Posterior cingulate gyrus (tissue), 11 donors: ENCODE measurements at places on chromosomes 2 and 18.

- no peak for DNase-seq
These were observed 52.1 kb downstream of the FMNL2 start for GRCh38 chr2:152387041-152387440.

- DNase-seq: no peak
These were observed 47.4 kb downstream of the PTRHD1 start for GRCh38 chr2:24745825-24746224.

DNA sequence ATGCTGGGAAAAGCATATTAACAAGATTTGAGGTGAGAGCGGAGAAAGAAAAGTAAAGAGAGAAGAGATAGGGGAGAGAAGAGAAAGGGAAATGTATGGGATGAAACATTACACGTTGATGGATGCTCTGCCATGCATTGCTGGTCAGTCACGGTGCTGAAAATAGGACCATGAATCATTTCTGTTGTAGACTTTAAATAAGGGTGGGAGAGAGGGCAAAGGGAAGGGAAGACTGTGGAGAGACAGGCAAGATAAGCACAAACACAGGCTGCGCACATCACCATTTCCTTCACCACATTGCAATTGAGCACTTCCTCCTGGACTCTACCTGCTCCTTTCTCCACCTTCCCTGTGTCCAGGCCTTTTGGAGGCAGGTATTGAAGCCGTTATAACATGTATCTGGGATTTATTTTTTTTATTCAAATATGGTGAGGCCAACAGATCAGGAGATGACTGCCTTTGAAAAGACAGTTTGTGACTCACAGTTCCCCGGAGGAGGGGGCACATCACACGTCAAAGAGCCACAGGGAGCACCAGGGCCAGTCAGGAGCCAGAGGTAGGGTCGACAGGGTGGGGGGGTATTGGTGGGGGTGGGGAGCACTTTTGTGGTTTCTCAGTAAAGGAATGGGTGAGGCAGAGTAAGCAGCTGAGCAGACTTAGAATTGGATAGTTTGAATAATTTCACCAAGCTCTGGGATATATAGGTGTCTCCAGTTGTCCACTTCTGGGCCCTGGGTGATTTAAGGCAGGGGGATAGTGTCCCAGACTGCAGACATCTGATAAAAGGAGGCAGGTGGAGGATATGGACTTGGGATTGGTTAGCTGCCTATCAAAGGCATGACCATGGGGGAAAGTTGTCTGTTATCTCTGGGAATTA is 372.8 kb upstream of the ST6GAL2 start:
- DNase-seq: no peak

DNA sequence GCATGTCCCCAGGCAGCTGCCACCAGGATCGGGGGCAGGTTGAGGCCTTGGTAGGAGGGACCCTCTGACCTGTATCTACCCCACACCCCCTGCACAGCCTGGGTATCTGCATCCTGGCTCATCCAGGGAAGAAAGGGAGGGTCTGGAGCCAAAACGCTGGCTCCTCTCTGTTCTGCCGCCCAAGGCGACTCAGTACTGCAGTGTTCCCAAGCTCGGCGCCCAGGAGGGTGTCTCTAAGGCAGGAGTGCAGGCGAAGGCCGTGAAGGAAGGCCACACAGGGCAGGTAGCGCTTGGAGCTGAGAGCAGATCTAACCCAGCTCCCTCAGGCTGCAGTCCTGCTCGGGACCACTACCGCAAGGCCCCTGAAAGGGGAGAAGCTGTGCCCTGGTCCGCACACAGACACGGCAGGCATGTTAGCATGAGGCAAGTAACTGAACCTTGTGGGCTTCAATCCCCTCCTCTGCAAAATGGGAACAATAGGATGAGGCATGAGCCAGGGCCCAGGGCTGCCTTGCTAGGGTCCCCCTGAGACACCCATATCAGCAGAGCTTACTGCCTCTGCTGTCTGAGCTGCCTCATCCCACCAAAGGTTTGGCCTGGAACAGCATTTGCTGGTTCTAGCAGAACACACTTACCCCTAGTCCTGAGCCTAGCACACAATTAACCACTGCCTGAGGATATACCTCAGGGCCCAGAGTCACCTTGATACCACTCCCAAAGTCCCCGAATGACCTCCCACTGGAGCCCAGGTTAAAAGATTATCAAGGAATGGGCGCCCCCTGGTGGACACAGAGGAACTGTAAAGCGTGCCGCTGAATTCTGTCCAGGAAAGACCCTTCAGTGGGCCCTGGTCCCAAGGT is 6.5 kb downstream of the PTMA start:
- DNase-seq: peak; percentile 76

DNA sequence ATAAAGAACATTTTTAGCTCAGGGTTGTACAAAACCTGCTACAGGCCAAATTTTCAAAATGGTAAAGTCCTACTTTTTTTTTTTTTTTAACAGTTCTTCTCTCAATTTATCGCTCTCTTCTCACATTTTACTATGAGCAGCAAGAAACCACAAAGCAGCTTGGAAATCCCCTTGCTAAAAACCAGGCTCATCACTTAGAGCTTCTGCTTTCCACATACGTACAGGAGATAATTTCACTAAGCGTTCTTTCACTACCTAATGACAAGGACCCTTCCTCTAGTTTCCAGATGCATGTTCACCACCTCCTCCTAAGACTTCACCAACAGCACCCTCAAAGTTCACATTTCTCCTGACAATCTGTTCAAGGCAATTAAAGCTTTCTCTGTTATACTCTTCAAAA is 294.9 kb upstream of the CYRIA start:
- DNase-seq: no peak

DNA sequence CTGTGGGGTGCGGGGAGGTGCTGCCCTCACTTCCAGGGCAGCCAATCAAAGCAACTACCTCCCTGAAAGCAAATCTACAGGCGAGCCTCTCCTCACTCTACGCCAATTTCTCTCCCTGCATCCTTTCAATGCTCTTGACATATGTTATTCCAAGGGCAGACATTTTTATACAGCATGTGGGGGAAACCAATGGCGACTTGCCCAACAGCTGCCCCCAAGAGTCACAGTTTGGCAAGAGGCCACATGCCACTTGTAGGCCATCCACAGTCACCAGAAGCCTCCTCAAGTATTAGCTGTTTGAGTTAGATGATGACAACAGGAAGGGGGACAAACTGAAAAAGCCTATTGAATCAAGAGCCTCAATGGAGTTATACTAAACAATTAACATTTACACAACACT is 114.6 kb downstream of the MYO5B start:
- no peak for DNase-seq

DNA sequence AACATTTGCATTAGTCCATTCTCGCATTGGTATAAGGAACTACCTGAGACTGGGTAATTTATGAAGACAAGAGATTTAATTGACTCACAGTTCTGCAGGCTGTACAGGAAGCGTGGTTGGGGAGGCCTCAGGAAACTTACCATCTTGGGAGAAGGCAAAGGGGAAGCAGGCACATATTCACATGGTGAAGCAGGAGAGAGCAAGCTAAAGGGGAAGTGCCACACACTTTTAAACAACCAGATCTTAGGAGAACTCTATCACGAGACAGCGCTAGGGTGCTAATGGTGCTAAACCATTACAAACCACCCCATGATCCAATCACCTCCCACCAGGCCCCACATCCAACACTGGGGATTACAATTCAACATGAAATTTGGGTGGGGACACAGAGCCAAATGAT is 201.7 kb upstream of the MGAT5 start:
- DNase-seq: no peak

GRCh38 chr18:67600181-67601180 is 84.0 kb upstream of the DSEL start:
- DNase-seq: no peak

DNA sequence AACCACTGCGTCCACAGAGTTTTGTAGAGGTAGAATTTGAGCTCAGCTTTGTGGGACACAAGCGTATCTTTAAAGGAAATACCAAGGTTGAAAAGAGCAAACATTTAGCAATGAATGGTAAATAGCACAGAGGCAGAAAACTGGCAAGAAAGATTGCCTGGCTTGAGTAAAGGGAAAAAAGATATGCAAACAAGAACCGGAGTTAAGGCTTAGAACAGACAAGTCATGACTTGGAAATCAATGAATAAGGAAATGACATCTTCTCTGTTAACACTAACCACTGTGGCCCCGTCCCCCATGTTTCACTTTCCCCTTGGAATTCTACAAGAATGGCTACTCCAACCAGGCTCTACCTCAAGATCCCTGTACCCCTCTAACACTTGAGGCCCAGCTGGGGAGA is 3.8 kb downstream of the STAM2 start:
- no peak for DNase-seq

GRCh38 chr2:230949966-230950873 is 25.2 kb upstream of the GPR55 start:
- peak; percentile 47 for DNase-seq

DNA sequence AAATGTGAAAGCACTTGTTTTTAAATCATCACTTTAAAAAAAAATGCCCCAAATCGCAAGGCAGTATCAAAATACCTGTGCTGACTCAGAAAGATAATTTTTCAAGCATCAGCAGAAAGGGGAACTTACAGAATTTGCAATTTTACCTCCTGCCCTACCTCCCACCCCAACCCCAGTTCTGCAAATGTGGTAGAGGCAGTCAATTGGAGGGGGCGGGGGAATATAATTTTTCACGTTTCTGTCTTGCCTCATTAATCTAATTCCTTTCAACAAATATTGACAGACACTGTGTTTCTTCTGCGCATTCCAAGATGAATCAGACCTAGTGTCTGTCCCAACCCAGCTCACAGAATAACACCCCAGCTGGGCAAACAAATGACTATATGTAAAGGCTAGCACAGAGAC is 76.8 kb downstream of the ALPK2 start:
- no peak for DNase-seq

- DNase-seq: no peak
These were observed 72.9 kb upstream of the MYCN start for GRCh38 chr2:15867194-15868171.

- no peak for DNase-seq
These were observed 47.5 kb upstream of the DARS1 start for GRCh38 chr2:136032817-136033535.

GRCh38 chr2:134408386-134408785 is 154.5 kb downstream of the MGAT5 start:
- no peak for DNase-seq

- no peak for DNase-seq
These were observed 35.0 kb upstream of the CYP27A1 start for GRCh38 chr2:218746960-218747359.

DNA sequence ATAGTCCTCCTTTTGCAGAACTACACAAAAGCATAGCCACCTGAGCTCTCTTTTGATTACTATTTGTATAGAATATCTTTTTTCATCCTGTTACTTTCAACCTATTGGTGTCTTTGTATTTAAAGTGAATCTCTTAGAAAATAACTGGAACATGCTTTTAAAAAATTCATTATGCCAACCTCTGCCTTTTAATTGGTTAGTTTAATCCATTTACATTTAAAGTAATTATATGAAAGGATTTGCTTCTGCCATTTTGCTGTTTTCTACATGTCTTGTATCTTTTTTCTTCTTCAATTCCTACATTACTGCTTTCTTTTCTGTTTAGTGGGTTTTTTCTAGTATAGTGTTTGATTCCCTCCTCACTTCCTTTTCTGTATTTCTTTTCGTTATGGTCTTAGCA is 407.5 kb upstream of the ZEB2 start:
- DNase-seq: no peak

GRCh38 chr2:207503234-207503633 is 26.5 kb upstream of the CREB1 start:
- no peak for DNase-seq

DNA sequence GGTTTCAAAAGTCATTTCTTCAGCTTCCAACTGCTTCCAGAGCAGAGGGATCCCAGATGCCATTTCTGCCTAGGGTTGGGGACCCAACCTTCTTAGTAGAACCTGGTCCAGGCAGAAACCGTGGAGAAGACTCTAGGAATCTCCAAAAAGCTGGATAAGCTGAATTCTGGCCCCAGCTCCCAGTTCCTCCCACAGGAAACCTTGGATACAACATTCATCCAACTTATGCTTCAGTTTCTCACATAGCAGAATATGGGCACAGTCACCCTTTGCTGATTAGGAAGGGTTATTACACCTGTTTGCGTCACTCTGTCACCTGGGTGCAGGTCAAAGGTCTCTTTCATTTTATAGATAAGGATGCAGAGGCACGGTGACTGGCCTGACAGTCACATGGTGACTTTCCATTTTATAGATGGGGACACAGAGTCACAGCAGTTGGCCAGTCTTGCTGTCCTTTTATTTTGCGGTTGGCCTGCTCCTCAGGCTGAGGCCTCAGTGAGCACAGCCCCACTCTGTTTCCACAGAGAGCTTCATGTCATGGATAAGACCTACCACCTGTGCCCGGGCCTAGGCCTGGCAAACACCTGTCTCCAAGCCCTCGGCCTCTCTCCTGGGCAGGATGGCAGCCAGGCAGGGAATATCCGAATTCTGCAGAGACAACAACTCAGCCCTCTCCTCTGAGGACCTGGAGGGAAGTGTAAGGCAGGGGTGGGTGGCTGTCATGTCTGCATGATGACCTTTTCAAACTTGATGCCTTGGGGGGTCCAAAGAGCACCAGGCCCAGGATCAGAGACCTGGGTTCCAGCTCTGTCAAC is 148.8 kb downstream of the SMAD7 start:
- no peak for DNase-seq

DNA sequence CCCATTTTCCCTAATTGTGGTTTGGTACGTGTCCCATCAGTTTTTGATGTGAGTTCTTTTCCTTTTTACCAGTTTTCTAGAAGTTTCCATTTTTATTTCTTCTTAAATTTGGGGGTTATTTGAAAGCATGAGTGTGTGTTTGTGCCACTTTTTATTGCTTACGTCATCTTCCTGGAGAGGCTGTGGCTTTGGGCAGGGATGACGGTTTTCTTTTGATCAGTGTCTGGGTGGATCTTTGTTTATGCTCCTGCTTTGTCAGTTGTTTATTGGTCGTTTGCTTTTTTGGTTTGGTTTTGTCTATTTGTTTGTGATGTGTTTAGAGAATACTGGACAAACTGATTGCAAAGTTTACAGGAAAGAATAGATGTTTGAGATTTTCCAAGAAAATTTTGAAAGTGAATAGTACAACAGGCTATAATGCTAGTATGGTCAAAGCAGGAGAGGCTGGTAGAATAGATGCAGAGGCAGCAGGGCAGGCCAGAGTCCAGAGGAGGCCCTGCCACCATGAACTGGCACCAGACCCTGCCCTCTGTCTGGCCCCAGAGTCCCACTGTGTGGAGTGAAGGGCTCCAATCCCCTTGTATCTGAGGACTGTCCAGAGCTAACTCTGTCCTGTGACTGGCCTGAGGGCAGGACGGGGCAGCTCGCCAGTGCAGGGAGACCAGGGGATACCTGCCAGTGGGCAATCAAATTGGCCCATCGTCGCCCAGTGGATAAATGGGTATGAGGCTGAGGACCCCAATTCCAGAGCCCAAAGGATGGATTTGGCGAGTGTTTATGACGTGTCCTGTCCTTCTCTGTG is 23.4 kb upstream of the SNED1 start:
- peak; percentile 51 for DNase-seq
